ENCODE measurements at places on chromosomes 4 and X. TPM values are rescaled to one million over a fixed set of nuclear protein-coding genes. Genes with fewer than 3 reads are reported as not detected.

The DOK7 gene
- total RNA-seq, result 41.6 TPM

DNA sequence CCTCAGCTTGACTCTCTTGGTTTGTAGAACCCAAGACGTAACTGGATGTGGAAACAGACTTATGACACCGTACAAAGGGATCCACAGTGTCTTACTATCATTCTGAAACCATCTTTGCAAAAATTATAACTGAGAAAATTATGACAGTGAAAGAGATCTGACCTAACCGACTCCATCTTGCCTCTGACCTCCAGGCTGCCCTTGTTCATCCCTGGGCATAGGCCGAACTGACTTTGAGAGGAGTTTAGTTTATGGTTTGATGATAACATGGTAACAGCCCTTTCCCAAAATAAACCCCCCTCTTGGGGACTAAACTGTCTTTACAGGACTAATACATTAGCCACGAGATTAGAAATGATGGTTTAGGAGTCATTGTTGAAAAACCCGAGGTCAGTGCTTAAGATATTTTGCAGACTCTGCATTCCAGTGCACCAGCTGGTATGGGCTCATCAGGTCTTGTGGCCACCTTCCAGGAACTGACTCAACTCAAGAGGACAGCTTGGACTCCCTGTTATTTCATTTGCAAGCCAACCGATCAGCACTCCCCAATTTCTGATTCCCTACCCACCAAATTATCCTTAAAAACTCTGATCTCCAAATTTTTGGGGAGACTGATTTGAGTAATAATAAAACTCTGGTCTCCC, 49.6 kb downstream of the CASP3 start:
- DNase-seq, result peak; percentile 91

DNA sequence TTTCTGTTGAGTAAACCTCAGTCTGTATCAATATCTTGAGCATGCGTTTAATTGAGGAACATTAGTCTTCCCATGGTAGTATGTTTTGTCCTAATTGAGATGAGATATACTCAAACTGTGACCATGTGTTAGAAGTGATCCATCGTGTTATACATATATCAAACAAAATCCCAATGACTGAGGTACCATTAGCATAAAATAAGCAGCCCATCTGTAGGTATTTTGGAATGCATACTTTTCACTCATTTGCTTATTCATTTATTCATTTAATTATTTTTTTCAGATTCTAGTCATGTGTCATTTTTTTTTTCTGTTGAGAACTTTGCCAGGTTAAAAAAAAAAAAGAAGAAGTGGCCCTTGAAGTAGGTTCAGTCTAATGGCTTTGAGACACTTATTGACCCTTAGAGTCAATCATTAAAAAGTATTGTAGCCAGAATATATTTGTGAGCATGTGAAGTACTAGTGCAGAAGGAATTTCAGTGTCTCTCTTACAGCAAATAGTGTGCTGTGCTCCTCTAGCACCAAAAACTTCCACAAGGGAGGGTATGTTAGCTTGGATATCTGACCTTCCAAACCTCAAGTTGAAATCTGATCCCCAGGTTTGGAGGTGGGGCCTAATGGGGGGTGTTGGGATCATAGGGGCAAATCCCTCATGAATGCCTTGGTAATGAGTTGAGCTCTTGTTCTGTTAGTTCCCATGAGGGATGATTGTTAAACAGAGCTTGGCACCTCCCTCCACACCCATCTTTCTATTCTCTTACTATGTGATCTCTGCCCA, 130.8 kb upstream of the NPY2R start:
- DNase-seq, result no peak

GRCh38 chr4:1233641-1234308, 15.2 kb downstream of the CTBP1 start:
- no peak for DNase-seq

- DNase-seq, result no peak
Measured at GRCh38 chr4:8906991-8907595, 35.5 kb upstream of the HMX1 start.

GRCh38 chrX:117765211-117765610, 351.4 kb downstream of the KLHL13 start:
- DNase-seq, result no peak

All from LHCN-M2 (cell line).